Neural crest cell (in vitro differentiated cells): ENCODE measurements at places on chromosomes 11 and 22. TPM values are rescaled to one million over a fixed set of nuclear protein-coding genes. Genes with fewer than 3 reads are reported as not detected.

GRCh38 chr11:66543263-66544107, 2.4 kb downstream of the ZDHHC24 start:
- H3K4me1 ChIP-seq, result peaks cover 17% of the 10 kb centered on the region
- no peak overlapping the region for H3K27ac ChIP-seq
- H3K4me3 ChIP-seq, result peak overlapping the region; percentile 56

Gene SPDYC
- not detected in 2 replicates for total RNA-seq

- H3K27me3 ChIP-seq, result peaks cover 58% of the 10 kb centered on the region
- no peak overlapping the region for H3K27ac ChIP-seq
- no peak for DNase-seq
- peaks cover 12% of the 10 kb centered on the region for H3K4me1 ChIP-seq
- no peak overlapping the region for H3K4me3 ChIP-seq
- no peaks in the 10 kb centered on the region for H3K36me3 ChIP-seq
These were observed 4.3 kb upstream of the EXPH5 start for GRCh38 chr11:108597736-108598355.

GRCh38 chr22:17491090-17491640, 72.1 kb upstream of the SLC25A18 start:
- peaks cover 2% of the 10 kb centered on the region for H3K36me3 ChIP-seq
- H3K4me1 ChIP-seq, result peaks cover 17% of the 10 kb centered on the region
- H3K27me3 ChIP-seq, result no peaks in the 10 kb centered on the region
- H3K27ac ChIP-seq, result no peak overlapping the region
- no peak overlapping the region for H3K4me3 ChIP-seq

- H3K36me3 ChIP-seq, result peaks cover 3% of the 10 kb centered on the region
- H3K27ac ChIP-seq, result no peak overlapping the region
- no peak overlapping the region for H3K4me3 ChIP-seq
- H3K27me3 ChIP-seq, result peaks cover 21% of the 10 kb centered on the region
These were observed 65.9 kb upstream of the HMGXB4 start for GRCh38 chr22:35191412-35191811.

GRCh38 chr11:108693852-108694251, 29.0 kb downstream of the DDX10 start:
- DNase-seq, result no peak
- peaks cover 17% of the 10 kb centered on the region for H3K36me3 ChIP-seq
- no peak overlapping the region for H3K27ac ChIP-seq
- H3K4me1 ChIP-seq, result peaks cover 5% of the 10 kb centered on the region

- H3K4me1 ChIP-seq, result peaks cover 36% of the 10 kb centered on the region
- DNase-seq, result no peak
These were observed 6.2 kb downstream of the TUB start for GRCh38 chr11:8087185-8087584.

Gene ST14
- 0.12 and 0.30 TPM in 2 replicates for total RNA-seq

DNA sequence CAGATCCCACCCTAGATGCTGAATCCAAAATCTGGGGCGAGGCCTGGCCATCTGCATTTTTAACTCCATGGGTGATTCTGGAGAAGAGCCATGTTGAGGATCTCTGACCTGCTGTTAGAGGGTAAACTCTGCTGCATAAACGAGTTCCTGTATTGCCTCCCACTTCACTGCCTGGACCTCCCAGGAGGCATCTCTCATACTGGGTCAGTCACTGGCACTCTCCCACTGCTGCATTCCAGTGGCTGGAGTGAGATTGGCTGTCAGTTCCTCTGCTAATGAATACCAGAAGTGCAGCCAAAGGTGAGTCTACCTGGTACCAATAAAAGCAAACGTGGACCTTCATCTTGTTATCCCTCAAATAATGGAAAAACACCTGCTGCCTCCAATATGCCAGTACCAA, 10.3 kb downstream of the POLDIP3 start:
- DNase-seq, result no peak
- H3K27me3 ChIP-seq, result no peaks in the 10 kb centered on the region
- no peak overlapping the region for H3K4me3 ChIP-seq
- no peak overlapping the region for H3K27ac ChIP-seq
- peaks cover 21% of the 10 kb centered on the region for H3K4me1 ChIP-seq
- H3K36me3 ChIP-seq, result peaks cover 17% of the 10 kb centered on the region
